Vagina (tissue), 2 donors: ENCODE measurements at places on chromosomes 2 and 18.

GRCh38 chr2:110707386-110707965 lies 24.9 kb upstream of the ACOXL start:
- DNase-seq, result no peak
- H3K36me3 ChIP-seq, result no peaks in the 10 kb centered on the region
- H3K4me3 ChIP-seq, result no peak overlapping the region
- no peaks in the 10 kb centered on the region for H3K27me3 ChIP-seq
- H3K4me1 ChIP-seq, result no peaks in the 10 kb centered on the region

DNA sequence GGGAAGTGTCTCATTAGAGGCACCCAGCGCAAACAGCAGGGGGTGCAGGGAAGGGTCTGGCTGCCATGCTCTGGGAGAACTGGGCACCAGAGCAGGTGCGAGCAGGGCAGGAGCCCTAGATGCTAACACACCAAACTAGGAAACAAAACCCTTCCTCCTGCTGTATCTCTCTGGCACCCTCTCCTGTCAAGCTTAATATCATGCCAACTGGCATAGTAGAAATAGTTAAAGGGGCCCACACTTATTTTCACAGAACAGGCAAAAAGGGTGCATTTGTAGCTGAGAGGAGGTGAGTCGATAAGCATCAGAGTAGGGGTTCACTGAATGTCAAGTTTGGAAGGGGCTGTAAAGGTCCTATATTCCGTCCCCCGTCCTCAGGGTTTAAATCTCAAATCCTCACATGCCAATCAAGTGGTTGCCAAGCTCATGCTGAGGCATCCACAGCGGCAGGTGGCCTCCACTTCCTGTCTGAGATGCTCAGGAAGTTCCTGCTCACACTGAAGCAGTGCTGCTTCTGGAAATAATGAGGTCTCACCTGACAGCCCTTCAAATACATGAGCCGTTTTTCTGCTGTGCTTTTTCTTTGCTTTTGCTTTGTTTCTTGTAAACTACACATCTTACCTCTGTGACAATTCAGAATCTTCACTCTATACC lies 14.9 kb upstream of the ACKR3 start:
- H3K4me1 ChIP-seq, result no peaks in the 10 kb centered on the region
- no peak overlapping the region for H3K4me3 ChIP-seq
- no peaks in the 10 kb centered on the region for H3K36me3 ChIP-seq
- H3K27me3 ChIP-seq, result no peaks in the 10 kb centered on the region

GRCh38 chr2:31812051-31812798 lies 198.6 kb downstream of the MEMO1 start:
- H3K27ac ChIP-seq, result peak overlapping the region; percentile 63
- H3K36me3 ChIP-seq, result no peaks in the 10 kb centered on the region

- no peak overlapping the region for H3K4me3 ChIP-seq
- no peaks in the 10 kb centered on the region for H3K27me3 ChIP-seq
- no peaks in the 10 kb centered on the region for H3K36me3 ChIP-seq
- H3K27ac ChIP-seq, result no peak overlapping the region
Measured at GRCh38 chr2:88011011-88011410, 5.3 kb downstream of the RNU2-63P start.

DNA sequence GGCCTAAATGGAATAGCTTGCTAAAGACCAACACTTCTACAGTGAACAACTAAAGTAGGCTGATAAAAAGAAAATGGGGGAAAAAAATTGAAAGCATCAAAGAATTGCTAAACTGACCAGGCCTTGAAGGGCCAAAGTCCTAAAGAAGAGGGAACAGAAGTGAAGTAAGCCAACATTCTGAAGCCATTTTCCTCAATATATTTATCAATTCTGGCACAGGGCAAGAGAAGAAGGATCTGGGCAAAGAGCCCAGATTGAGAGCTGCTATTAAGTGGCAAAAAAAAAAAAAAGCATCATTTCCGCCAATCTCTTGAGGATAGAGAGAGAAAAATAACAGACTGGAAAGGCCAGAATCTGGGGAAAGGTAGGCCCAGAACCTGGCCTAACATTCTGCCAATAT lies 25.7 kb downstream of the FANCL start:
- peaks cover under 1% of the 10 kb centered on the region for H3K36me3 ChIP-seq
- no peak for DNase-seq

GRCh38 chr2:191927319-191927867 lies 80.5 kb upstream of the CAVIN2 start:
- no peak overlapping the region for H3K27ac ChIP-seq
- DNase-seq, result no peak
- H3K36me3 ChIP-seq, result no peaks in the 10 kb centered on the region
- no peaks in the 10 kb centered on the region for H3K27me3 ChIP-seq
- H3K4me1 ChIP-seq, result peaks cover 7% of the 10 kb centered on the region

DNA sequence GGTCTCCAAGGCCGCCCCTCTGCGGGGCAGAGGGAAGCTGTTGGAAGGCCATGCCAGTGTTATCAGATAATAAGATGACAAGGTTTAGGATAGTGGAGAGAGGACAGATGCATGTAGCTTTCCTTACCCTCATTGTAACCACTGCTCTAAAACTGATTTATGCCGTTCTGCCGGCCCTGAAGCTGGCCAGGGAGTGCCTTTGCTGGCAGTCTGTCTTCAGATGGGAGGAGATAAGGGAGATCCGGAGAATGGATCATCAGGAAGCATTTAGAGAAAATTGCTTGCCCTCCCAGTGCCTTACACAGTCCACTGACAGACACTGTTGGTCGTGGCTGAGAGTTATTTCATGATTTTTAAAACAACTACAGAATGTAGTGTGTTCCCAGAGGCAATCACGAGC lies 35.4 kb upstream of the MYO3B start:
- no peak overlapping the region for H3K4me3 ChIP-seq
- DNase-seq, result no peak
- H3K27me3 ChIP-seq, result no peaks in the 10 kb centered on the region
- H3K36me3 ChIP-seq, result no peaks in the 10 kb centered on the region

GRCh38 chr18:48540251-48541025 lies 1.6 kb downstream of the CTIF start:
- no peak for DNase-seq
- H3K27ac ChIP-seq, result peak overlapping the region; percentile 93
- H3K27me3 ChIP-seq, result no peaks in the 10 kb centered on the region
- no peaks in the 10 kb centered on the region for H3K36me3 ChIP-seq

DNA sequence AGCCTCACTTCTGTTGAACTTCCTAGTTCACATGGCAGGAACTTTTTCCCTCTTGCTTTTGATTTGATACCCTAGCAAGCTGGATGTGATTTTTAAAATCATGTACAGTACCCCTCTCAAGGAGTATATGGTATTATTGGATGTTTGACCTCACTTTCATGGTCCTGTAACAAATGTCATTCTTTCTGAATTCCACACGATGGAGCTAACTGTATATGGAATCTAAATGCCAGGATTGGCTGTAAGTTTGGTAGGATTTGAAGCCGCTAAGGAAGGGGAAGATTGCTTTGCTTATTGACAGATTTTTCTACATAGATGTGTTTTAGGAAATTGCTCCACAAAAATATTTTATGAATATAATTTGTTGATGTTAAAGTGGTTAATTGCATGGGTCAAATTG lies 18.3 kb downstream of the MAIP1 start:
- DNase-seq, result no peak
- H3K27me3 ChIP-seq, result no peaks in the 10 kb centered on the region
- no peak overlapping the region for H3K27ac ChIP-seq

- no peak for DNase-seq
- no peaks in the 10 kb centered on the region for H3K36me3 ChIP-seq
Measured at GRCh38 chr2:72134408-72134996, 13.2 kb downstream of the CYP26B1 start.

DNA sequence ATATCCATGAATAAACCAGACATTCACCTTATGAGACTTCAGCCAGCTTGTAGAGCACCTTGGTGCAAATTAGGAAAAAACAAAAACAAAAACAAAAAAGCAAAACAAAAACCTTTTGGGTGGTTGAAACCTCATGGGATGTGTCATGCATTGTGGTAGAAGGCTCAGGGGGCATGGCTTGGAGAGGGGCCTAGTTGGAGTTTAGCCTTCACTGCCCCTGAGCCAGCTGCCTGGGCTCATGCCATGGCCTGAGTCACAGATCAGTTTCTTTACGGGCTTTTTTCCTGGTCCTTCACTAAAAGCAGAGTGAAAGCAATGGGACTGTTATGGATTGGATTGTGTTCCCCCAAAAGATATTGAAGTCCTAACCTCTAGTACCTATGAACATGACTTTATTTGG lies 22.0 kb upstream of the DAPL1 start:
- DNase-seq, result no peak
- no peak overlapping the region for H3K27ac ChIP-seq
- peaks cover 41% of the 10 kb centered on the region for H3K4me1 ChIP-seq
- H3K4me3 ChIP-seq, result no peak overlapping the region
- no peaks in the 10 kb centered on the region for H3K27me3 ChIP-seq
- H3K36me3 ChIP-seq, result no peaks in the 10 kb centered on the region

DNA sequence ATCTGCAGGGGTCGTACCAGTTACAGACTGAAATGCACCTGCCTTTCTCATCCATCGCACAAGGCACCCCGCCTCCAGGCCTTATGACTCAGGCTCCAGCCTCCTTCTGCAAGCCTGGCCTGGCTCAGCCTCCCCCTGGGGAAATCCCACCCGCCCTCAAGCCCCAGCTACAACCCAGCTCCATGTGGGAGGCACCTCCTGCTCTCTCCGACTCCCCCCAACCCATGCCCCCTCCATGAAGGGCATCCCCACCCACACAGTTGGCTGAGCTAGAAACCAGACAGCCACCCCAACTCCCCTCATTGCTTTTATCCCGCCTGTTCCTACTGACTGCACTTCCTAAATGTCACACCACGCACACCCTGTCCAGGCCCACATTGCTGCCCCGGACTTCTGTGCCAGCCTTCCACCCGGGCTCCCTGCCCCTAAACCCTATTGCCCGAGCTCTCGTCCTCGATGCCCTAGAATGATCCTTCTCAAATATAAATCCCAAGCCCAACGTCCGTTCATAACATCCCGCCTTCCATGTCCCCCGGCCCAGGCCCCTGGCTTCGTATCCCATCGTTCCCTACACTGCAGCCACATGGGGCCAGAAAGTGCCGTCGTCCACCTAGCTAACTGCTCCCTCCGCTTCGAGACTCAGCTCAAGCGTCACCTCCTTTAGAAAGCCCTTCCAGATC lies 9.9 kb downstream of the DNMT3A start:
- no peak overlapping the region for H3K4me3 ChIP-seq
- DNase-seq, result no peak
- no peaks in the 10 kb centered on the region for H3K36me3 ChIP-seq
- no peaks in the 10 kb centered on the region for H3K27me3 ChIP-seq
- H3K27ac ChIP-seq, result no peak overlapping the region

DNA sequence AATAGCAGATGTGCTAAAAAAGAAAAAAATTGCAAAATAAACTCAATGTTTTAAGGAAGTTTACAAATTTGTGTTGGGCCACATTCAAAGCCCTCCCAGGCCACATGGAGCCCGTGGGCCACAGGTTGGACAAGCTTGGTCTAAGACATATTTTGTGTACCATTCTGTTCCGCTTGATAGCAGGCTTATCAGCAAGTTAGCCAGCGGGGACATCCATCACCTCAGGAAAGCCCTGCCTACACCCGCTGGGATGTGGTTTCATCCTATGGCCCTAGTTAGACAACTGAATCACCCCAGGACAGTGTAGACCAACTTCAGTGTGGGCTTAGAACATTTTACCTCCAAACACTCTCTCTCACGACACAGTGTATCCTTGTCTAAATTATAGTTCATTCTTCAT lies 32.6 kb downstream of the CD8B2 start:
- DNase-seq, result no peak
- H3K27me3 ChIP-seq, result no peaks in the 10 kb centered on the region
- H3K36me3 ChIP-seq, result no peaks in the 10 kb centered on the region
- H3K4me3 ChIP-seq, result no peak overlapping the region

DNA sequence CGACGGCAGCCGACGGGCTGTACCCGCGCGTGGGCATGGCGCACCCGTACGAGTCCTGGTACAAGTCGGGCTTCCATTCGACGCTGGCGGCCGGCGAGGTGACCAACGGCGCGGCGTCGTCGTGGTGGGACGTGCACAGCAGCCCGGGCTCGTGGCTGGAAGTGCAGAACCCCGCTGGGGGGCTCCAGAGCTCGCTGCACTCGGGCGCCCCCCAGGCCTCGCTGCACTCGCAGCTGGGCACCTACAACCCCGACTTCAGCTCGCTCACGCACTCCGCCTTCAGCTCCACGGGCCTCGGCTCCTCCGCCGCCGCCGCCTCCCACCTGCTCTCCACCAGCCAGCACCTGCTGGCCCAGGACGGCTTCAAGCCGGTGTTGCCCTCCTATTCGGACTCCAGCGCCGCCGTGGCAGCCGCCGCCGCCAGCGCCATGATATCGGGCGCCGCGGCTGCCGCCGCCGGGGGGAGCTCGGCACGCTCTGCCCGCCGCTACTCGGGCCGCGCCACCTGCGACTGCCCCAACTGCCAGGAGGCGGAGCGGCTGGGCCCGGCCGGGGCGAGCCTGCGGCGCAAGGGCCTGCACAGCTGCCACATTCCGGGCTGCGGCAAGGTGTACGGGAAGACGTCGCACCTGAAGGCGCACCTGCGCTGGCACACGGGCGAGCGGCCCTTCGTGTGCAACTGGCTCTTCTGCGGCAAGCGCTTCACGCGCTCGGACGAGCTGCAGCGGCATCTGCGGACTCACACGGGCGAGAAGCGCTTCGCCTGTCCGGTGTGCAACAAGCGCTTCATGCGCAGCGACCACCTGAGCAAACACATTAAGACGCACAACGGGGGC lies 2.0 kb downstream of the SP9 start:
- H3K27me3 ChIP-seq, result peaks cover 27% of the 10 kb centered on the region
- no peaks in the 10 kb centered on the region for H3K36me3 ChIP-seq
- peaks cover 60% of the 10 kb centered on the region for H3K4me1 ChIP-seq
- DNase-seq, result no peak

DNA sequence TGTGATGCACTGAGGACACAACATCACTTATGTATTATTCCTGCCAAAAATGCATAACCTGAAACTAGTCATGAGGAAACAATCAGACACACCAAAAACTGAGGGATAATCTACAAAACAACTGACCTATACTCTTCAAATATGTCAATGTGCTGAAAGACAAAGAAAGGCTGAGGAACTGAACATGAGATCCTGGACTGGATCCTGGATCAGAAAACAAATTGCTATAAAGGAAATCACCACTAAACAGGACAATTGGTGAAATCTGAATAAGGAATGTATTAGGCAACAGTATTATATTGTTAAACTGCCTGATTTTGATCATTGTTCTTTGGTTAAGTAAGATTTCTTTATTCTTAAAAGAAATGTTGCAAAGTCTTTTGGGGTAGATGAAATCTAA lies 28.8 kb downstream of the CUL3 start:
- no peak overlapping the region for H3K4me3 ChIP-seq
- H3K4me1 ChIP-seq, result peaks cover 12% of the 10 kb centered on the region
- DNase-seq, result no peak
- H3K27me3 ChIP-seq, result no peaks in the 10 kb centered on the region
- H3K27ac ChIP-seq, result no peak overlapping the region

GRCh38 chr2:197515315-197515738 lies 539 bp upstream of the MOB4 start:
- H3K4me1 ChIP-seq, result peaks cover 33% of the 10 kb centered on the region
- no peaks in the 10 kb centered on the region for H3K36me3 ChIP-seq
- no peaks in the 10 kb centered on the region for H3K27me3 ChIP-seq
- peak overlapping the region; percentile 93 for H3K27ac ChIP-seq
- H3K4me3 ChIP-seq, result peak overlapping the region; percentile 76
- DNase-seq, result no peak

DNA sequence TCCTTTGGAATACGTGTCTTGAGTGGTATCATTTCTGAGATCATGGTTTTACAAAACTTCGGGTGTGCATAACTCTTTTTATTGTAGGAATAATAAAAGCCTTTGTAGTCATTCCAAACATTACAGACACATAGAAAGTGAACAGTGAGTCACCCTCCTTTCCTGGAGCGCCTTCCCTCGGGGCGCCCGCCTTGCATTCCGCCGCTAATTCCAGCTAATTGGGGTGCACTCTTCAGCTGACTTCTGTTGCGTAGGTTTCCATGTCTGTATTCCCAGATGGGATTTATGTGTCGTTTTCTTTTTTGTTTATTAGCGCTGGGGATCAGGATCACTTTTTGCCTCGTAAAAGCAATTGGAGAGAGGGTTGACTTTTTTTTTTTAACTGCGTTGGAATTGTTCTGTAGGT lies 18.7 kb downstream of the SH3BP4 start:
- no peaks in the 10 kb centered on the region for H3K27me3 ChIP-seq
- H3K4me1 ChIP-seq, result peaks cover 29% of the 10 kb centered on the region
- no peak for DNase-seq
